HS-5 (cell line): ENCODE measurements at places on chromosomes 6 and 20.
A peak's percentile ranks its signal among the peaks of the same experiment; 100 is the strongest.

GRCh38 chr6:121578216-121578615 lies 142.8 kb downstream of the GJA1 start:
- DNase-seq = no peak

GRCh38 chr20:25360631-25361286 lies 29.9 kb downstream of the ABHD12 start:
- DNase-seq = no peak

DNA sequence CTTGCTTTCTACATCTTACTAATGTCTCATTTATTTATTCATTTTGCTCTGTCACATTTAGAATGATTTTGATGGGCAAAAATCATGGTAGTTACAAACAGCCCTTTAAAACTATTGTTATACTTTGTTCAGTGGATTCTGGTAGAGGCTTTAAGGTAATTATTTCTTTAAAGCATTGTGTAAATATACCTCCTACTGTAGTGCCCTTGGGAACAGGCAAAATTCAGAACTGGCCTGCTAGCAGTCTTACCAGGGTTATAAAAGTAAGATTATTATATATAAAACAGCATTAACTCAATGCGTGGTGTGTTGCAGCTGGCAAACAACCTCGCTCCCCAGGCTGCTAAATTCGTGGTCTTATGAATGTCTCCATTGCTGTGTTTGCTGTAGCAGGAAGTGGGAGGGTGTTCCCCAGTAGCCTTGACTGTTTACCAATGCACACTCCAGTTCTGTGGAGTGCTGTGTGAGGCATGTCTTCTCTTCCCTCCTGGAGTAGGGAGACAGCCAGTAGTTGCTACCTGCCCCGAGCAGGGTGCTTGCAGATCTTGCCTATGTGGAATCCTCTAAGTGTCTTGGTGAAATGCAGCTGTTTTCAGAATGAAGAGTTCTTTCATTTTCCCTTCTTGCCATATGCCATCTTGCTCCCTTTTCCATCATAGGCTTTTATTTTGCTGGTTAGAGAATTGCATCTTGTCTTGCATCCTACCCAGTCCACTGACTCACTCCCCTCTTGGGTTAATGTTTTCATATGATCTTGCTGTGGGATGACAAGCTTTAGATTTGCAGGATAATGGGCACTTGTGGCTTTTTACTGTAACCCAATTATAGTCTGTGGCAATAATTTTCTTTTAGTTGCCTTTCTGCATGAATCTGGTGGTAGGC lies 45.3 kb downstream of the IGF2R start:
- DNase-seq = no peak

DNA sequence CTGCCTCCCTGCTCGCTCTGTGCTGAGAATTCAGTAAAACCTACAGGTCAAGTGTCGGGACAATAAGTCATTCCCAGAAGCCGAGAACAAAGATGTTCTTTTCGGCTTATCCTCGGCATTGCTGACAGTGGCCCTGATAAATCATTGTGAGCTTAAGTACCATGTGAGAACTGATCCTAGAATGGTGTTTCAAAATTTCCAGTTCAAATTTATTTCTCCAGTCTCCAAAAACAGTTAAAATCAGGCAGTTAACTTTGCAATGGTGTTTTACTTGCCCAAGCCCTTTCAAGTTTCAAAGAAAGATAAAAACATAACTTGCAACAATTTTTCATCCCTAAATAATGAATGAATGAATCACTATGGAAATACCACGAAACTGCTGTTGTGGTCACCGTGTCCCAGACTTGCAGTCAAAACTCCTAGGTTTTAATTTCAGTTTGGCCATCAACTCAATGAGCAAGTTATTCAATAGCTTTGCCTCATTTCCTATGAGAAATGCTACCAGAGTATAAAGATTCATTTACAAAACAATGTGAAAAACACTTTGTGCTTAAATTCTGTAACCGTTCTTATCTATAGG lies 4.3 kb downstream of the ATP5F1E start:
- peak; percentile 44 for DNase-seq

- no peak for DNase-seq
These were observed 11.1 kb downstream of the CDH4 start for GRCh38 chr20:61263084-61263695.

DNA sequence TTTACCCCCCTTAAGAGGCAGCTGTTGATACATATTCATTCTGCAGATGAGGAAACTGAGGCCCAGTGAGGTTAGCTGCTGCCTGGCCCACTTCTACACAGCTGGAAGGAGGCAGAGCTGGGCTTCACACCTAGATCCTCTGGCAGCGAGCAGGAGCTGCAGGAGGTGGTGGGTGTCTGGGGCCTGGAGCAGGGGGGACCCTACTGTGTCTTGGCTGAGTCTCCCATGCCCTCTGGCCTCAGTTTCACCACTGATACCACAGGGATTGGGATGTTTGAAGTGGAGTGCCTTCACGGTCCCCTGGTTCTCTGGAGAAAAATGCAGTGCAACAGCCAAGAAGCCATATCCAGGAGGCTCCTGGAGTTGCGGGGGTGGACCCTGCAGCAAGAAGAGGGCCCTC lies 8.2 kb upstream of the BPIFA2 start:
- no peak for DNase-seq

DNA sequence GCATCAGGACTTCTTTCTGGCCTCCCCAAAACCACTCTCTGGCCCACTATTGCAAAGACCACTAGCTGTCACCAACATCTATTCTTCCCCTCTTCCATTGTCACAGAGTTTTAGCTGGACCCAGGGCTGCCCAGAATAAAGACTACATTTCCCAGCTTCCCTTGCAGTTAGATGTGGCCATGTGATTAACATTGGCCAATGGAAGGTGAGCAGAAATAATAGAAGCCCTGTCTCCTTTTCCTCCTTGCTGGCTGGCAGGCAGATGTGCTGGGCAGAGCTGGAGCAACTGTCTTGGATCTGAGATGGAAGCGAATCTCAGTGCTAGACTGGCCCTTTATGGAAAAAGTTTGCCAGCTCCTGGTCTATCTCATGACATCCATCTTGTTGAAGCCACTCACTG lies 97.0 kb downstream of the KCNB1 start:
- DNase-seq = peak; percentile 39

DNA sequence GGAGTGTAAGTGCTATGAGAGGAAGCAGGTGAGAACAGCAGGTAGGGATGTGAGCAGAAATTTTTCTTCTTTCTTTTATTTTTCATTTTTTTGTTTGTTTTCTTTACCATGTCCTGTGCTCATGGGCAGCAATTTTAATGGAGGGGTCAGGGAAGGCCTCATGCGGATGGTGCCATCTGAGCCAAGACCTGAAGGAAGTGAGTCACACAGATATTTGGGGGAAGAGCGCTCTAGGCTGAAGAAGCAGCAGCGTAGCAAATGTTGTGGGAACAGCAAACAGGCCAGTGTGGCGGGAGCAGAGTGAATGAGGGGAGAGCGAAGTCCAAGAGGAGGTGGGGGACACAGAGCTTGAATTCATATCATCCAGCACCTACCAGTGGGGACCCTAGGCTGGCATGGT lies 12.7 kb downstream of the SPDEF start:
- DNase-seq = peak; percentile 46

DNA sequence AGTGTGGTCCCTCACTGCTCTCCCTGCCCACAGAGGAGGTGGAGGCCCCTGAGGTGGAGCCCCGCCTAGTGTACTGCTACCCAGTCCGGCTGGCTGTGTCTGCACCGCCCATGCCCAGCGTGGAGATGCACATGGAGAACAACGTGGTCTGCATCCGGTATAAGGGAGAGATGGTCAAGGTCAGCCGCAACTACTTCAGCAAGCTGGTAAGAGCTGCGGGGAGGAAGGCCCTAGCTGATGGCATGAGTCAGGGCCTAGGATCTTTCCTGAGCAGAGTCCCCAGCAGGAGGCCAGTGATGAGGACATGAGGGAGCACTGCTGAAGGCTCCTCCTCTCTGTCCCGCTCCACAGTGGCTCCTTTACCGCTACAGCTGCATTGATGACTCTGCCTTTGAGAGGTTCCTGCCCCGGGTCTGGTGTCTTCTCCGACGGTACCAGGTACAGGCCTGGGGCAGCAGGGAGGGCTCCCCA lies 11.2 kb downstream of the PCIF1 start:
- DNase-seq = no peak

GRCh38 chr6:84137051-84137375 lies 90.4 kb downstream of the CEP162 start:
- DNase-seq = no peak

GRCh38 chr6:24788031-24788665 lies 10.6 kb downstream of the ARMH2 start:
- DNase-seq = no peak

DNA sequence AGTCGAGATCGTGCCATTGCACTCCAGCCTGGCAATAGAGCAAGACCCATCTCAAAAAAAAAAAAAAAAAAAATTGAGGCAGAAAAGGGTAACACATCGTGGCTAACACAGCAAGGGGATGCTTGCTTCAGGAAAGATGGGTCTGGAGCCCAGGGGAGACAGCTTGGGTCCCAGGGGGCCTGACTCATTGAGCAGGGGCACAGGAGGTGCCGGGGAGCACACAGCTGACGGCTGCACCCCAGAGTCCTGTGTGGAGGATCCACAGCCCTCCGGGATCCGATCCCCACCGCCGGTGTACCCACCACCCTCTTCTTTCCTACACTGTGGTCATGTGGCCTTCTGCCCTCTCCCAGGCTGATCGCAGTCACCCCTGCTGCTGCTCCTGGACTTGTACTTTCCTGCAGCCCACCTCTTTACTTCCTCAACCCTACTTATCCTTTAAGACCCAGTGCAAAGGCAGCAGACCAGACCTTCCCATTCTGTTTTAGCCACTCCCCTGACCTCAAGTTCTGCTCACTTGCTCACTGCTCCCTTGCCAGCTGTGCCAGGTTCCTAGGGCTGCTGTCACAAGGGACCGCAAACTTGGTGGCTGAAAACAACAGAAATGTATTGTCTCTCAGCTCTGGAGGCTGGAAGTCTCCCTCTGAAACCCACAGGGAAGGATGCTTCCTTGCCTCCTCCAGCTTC lies 17.6 kb upstream of the EZR start:
- DNase-seq = no peak

- no peak for DNase-seq
These were observed 48.7 kb upstream of the CDH4 start for GRCh38 chr20:61203320-61203719.

GRCh38 chr6:169146521-169146920 lies 107.1 kb downstream of the THBS2 start:
- DNase-seq = no peak

DNA sequence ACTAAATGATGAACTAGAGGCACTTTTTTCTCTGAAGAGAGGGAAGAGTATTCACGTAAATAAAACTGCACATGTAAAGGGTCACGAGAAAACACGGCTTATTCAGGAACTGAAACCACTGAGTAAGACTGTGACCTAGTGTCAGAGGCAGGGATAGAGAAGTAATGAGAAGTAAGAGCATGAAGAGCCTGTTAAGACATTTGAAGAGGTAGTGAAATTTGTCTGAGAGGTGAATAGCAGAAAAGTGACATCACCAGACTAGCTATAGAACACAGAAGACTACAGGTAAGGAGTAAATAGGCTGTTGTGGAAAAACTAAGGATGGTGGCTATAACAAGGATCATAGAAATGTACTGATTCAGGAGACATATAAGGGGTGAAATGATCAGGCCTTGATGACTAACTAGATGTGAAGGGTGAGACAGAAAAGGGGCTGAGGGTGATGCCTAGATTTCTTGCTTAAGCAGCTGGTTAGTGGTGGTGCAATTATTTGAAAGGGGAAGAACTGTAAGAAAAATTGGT lies 76.8 kb downstream of the REV3L start:
- DNase-seq = no peak

GRCh38 chr20:57259938-57260921 lies 6.2 kb downstream of the BMP7 start:
- DNase-seq = no peak
